Kasumi-1 (cell line): ENCODE measurements at places on chromosomes 5 and 9.

- DNase-seq: no peak
Observed at GRCh38 chr5:101687349-101687985, 608.6 kb downstream of the SLCO4C1 start.

- DNase-seq: no peak
Observed at GRCh38 chr5:74762599-74762998, 4.3 kb downstream of the GFM2 start.

GRCh38 chr5:73664796-73665195 lies 38.8 kb downstream of the ARHGEF28 start:
- no peak for DNase-seq

DNA sequence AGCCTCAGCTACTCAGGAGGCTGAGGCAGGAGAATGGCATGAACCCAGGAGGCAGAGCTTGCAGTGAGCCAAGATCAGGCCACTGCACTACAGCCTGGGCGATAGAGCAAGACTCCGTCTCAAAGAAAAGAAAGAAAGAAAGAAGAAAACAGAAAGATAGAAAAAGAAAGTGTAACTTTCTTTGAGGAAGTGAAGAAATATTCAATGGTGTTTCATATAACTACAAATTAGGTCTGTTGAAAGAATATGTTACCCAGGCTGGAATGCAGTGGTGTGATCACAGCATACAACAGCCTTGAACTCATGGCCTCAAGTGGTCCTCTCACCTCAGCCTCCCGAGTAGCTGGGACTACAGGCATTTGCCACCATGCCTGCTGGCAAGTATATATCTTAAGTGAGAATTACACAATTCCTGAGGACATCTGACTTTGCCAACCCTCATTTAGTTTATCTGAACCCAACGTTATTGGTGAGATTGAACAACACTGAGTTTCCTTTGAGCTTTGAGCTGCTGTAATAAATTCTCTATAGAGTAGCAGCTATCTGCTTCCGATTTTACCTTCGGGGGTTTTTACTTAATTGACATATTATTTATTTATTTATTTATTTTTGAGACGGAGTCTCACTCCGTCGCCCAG lies 2.0 kb upstream of the FAF2 start:
- no peak for DNase-seq

DNA sequence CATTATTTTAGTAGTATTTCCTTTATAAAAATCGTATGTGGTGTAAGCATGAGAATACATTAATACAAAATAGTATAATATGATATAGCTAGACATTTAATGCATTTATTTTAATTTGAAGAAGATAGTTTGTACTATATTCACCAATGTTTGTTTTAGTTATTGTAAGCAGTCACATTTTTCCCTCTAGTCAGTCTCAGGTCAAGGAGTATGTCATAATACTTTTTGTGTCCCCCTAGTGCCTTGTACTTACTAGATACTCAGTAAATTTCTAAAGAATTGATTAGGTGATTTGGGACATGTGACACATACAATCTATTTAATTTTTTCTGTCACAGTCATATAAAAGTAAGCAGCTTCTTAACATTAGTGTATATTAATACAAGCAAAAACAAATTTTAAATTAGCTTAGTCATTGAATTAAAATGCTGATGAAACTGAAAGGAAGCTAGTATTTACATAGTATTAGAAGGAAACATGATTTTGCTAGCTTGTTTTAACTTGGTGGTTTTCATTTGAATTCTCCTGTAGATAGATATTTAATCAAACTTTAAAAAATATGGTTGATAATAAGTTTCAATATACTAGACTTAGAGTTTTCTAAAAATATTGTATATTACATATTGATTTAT lies 242.2 kb downstream of the FER start:
- no peak for DNase-seq

- no peak for DNase-seq
Observed at GRCh38 chr9:95143591-95144561, 173.6 kb downstream of the FANCC start.

DNA sequence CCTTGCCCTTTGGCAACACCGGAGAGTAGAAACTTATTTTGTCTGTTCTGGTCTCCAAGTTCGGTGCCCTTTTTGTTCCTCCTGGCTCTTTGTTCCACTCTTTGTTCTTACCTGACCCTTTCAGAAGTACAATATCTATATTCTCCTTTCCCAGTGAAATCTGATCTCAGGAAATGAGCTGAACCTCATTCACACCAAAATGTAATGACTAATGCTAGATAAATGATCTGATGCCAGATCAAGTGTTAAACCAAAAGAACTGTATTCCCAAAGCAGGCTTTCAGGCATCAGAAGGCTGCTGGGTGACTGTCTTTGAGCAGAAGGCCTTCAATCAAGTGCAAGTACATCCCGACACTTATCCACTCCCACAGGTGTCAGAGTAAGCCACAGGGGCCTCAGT lies 156.4 kb downstream of the SPOCK1 start:
- no peak for DNase-seq

DNA sequence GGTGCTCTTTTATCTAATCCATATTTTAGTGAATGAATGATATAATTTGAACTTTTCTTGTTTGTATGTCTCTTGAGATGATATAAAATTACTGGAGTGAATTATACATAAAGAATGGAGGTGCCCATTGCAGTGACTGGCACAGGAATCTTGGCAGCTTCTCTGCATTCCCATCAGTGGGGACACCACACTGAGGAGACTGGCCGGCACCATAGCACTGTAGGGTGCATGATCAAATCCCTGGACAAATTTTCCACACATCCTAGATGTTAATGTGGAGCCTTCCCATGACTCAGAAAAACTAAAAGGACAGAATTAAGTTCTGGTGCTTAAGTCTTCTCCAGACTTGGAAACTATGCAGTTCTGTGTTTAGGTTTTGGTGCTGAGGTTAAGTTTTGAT lies 124.1 kb downstream of the CEP120 start:
- no peak for DNase-seq

DNA sequence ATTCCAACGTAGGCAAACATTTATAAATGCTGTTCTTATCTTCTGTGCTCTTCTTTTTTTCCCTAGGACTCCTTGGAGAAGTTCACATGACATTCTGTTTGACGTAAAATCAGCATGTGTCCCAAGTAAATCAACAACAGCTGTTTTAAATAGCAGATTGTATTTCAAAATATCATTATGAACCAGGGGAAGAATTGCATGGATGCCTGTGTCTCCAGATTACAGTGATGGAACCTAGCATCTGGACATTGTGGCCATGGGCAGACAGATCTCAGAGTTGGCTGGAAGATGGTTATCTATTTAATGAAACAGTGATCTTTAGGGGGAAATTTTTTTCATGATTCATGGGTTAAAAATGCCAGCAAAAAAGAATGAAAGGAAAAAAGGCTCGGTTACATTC lies 222.0 kb downstream of the MAN2A1 start:
- no peak for DNase-seq

GRCh38 chr5:163506726-163507125 lies 1.3 kb downstream of the MAT2B start:
- no peak for DNase-seq

- no peak for DNase-seq
Observed at GRCh38 chr9:126927419-126927818, 12.8 kb downstream of the RALGPS1 start.

DNA sequence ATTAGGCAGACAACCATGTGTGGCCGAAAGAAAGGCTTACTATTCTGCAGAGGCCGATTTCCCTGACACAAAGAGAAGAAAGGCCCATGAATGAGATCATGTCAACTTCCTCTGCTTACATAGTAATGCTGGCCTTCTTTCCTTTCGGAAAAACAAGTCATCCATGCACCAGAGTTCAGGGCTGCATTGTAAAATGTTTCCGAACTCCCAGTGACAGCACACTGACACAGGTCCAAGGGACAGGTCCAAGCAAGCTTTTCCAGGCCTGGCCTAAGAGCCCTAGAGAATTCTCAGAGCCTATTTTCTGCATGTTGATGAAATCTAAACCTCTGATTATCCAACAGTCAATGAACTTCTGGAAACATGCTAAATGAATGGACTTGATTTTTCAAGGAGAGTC lies 140.9 kb downstream of the ZNF608 start:
- no peak for DNase-seq

DNA sequence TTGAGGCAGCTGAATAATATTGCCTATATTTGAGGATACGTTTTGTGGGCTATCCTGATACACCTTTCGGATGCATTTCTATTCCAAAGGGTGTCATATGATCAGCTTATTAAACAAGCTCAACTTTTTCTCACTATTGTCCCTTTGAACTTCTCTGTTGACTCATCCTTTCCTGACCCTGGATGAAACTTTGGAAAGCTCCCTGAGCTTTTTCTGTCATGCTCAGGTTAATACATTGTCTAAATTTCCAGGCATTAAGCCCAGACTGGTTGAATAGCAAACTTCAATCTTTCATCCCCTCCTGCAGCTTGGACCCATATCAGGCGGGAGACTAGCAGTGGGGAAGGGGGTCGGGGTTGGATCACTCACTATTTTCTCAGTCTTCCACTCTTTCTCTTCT lies 104.9 kb upstream of the PTPN3 start:
- DNase-seq: no peak

- DNase-seq: no peak
Observed at GRCh38 chr9:88738709-88739108, 203.7 kb downstream of the NXNL2 start.

- peak; percentile 3 for DNase-seq
Observed at GRCh38 chr5:43993634-43994351, 390.8 kb downstream of the NNT start.

GRCh38 chr5:137888466-137888862 lies 793 bp upstream of the PKD2L2 start:
- no peak for DNase-seq

DNA sequence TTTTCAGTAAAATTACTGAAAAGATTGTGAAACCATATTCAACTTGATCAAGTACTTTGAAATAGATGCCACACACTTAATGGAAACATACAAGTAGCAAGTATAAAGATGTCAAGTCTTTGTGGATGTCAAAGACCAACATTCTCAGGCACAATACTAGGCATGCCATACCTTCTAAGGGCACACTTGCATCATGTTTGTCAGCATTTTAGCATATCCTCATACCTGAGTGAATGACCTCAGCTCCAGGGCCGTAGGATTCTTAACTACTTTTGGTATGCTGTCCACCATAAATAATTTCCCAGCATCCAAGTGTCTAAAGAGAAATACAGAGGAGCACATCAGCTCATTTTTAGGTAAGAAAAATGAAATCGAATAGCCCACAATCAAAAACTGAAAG lies 86.4 kb downstream of the FREM1 start:
- DNase-seq: no peak
